CD8-positive, alpha-beta memory T cell (primary cell): ENCODE measurements at places on chromosomes 4 and X.

GRCh38 chr4:119284876-119285780, 36.8 kb downstream of the FABP2 start:
- DNase-seq, result no peak

- DNase-seq, result no peak
These were observed 105.9 kb downstream of the OR13H1 start for GRCh38 chrX:131649741-131650140.

DNA sequence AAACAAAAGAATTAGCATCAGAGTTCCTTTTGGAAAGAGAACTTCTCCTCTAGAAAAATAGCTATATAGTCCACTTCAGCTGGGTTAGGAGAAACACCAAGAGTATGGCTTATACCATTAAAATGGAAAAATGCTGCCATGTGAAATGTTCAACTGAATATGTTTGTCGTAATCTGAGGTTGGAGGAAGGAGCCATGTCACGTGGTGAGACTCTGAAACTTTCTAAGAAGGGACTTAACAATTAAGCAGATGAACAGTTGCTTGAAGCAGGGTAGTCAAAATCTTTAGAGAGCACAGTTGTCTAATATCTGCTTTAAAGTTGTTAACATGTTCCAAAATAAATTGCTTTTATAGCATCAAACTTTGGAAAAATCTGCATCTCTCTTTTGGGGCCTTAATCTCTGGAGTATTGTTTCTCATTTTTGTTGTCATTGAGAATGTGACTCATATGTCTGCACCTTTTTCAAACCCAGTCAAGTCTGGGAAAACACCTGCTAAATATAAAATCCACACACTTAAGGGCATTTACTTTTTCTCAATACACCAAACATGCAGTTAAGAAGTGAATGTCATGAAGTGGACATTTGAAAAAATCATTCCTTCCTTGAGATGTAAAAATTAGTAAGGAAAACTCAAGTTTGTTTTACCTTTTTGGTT, 168.8 kb upstream of the PDE5A start:
- no peak for DNase-seq

DNA sequence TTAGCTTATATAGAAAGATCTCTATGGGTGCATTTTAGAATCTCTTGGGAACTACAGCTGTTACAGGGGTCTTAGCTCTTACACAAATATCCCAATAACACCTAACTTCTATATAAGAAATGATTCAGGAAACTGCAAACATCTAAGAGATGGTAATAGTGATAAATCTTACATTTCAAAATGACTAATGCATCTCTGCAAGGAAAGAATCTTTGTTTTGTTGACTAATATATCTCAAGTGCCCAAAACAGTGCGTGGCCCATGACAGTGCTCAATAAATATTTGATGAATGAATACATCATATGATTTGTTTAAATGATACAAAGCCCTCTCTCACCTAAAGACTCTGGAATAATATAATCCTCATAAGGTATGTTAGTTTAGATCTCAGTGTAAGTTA, 47.5 kb downstream of the CENPE start:
- no peak for DNase-seq

DNA sequence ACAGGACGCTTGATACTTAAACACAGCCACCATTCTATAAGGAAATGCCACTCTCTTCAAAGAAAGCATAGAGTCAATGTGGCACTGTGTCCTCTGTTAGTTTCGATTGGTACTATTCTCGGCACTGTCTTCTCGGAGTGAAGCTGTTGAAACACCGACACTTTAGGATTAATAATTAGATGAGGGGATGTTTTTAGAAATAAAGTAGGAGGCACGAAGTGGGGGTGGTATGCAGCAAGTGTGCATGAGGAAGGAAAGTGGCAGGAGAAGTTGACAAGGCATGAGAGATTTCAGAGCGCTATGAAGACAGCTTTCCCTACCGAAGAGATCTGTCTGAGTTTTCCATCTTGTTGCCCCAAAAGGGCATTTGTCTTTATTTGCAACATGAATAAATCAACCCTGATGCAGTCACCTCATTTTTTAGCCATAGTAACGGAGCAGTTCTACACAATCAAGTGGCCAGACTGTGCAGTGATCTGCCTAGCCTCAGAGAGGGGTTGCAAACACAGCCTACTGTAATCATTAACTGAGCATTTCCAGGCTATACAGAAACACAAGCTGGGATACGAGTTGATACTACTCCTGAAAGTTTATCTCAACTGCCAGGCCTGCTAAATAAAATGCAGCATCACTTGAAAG, 8.3 kb downstream of the GPRIN3 start:
- no peak for DNase-seq

GRCh38 chr4:101158134-101158482, 189.2 kb downstream of the PPP3CA start:
- no peak for DNase-seq

DNA sequence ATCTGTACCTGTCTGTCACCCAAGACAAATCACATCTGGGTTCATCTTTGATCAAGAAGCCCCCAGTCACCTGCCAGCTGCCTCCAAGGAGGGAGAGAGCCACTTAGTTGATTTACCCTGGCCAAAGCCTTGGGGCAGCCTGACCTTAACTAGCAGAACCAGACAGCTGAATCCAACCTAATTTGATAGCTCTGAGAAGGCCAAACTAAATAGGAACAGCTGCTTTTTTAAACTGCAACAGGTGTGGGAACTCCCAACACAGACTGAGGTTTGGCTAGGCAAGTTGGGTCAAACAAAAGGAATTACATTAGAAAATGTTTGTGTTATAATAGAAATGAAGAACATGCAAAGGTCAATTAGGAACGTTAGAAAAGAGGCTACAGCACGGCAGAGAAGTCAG, 375.7 kb downstream of the NLGN4X start:
- DNase-seq, result no peak

GRCh38 chrX:68831405-68832100, 2.7 kb downstream of the EFNB1 start:
- DNase-seq, result no peak

- no peak for DNase-seq
These were observed 29.0 kb downstream of the CD99L2 start for GRCh38 chrX:150869450-150869849.

GRCh38 chr4:162234595-162234994, 70.8 kb upstream of the FSTL5 start:
- peak; percentile 9 for DNase-seq

GRCh38 chr4:184174571-184175488, 42.8 kb downstream of the ENPP6 start:
- DNase-seq, result no peak

DNA sequence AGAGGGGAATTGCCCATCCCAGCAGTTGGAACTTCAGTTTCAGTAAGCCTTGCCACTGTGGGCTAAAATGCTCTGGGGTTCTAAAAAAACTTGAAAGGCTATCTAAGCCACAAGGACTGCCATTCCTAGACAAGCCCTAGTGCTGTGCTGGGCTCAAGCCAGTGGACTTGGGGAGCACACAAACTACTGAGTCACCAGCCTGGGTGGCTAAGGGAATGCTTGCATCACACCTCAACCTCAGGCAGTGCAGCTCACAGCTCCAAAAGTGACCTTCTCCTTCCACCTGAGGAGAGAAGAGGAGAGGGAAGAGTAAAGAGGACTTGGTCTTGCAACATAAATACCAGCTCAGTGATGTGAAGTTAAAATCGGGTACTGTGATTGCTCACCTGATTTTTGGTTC, 116.7 kb upstream of the GLRA2 start:
- DNase-seq, result no peak

DNA sequence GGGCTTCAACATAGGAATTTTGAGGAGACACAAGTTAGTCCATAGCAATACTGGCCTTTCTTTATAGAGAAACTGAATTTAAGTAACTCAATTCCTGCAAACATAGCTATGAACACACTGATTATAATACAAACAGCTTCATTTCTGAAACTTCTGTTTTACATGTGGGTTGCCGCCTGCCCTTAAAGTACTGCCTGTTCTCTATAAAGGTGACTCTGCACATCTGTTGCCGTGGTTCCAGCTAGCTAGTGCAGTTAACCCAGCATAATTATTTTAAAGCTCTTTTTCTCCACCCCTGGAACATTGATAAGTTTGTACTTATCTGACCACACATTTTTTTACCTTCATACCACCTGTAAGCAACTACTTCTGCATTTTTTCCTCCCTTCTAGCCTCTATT, 177.6 kb downstream of the NWD2 start:
- no peak for DNase-seq

DNA sequence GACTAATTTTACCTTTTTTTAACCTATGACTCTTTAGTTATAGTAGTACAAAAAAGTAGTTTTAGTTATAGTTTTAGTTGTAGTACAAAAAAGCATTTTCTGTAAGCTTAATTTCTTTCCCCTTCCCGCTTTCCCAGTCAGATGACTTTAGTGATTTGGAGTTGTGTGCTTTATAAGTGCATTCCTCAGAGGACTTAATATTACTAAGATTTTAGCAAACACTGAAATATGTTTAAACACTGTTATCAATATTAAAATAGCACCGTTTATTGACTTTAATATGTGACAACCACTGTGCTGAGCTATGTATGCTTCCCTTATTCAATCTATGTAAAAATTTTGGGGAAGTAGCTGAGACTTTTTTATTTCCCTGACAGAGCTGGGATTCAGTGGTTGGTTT, 22.8 kb downstream of the GUF1 start:
- no peak for DNase-seq
